NCI-H1105 treated with DMSO at 0.1 percent for 48 hours (cell line): ENCODE measurements at places on chromosomes 1 and 21.
A peak's percentile ranks its signal among the peaks of the same experiment; 100 is the strongest.

GRCh38 chr1:199184180-199184579 is 545.3 kb downstream of the PTPRC start:
- DNase-seq = no peak

DNA sequence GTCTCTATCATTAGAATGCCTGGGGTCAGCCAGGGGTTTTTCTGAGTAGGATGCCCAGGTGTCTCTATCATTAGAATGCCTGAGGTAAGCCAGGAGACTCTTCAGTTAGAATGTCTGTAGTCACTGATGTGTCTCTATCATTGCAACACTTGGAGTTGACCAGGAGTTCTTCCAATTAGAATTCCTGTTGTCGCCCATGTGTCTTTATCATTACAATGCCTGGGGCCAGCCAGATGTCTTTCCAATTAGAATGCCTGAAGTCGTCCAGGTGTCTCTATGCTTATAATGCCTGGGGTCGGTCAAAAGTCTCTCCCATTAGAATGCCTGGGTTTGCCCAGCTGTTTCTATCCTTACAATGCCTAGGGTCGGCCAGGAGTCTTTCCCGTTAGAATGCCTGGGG is 55.8 kb downstream of the RNF187 start:
- DNase-seq = no peak

- no peak for DNase-seq
Observed at GRCh38 chr1:100955322-100955721, 59.4 kb downstream of the SLC30A7 start.

DNA sequence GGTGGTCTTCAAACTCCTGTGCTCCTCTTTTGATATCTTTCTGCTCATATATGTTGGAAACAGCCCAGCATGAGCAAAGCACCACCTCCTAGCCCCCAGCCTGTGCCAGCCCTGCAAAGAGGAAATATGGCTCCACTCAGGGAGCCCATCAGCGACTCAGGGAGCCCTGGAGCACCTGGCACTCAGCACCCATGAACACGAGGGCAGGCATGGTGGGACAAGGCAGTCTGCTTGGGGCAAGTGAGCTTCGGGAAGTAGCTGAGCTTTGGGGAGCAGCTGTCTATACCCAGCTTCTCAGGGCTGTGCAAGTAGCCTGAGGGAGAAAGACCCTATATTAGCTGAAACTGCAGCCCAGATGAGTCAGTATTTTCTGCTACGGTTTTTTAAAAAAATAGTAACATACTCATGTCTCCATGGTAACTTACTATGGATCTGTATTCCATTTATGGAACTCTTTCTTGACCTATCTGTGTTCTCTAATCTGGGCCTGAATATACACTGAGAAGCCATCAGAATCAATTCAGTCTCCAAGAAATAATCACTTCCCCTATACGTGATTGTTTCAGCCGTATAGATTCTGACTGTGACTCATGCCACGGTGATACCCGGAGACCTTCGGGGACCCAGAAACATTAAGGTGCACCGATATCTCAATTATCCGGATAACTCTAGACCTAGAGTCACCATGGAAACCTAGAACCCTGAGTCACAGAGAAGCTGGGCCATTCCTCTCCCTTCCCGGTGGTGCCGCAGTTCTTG is 1.5 kb upstream of the ETS2 start:
- DNase-seq = no peak

GRCh38 chr1:203271018-203271743 is 34.1 kb upstream of the BTG2 start:
- no peak for DNase-seq

DNA sequence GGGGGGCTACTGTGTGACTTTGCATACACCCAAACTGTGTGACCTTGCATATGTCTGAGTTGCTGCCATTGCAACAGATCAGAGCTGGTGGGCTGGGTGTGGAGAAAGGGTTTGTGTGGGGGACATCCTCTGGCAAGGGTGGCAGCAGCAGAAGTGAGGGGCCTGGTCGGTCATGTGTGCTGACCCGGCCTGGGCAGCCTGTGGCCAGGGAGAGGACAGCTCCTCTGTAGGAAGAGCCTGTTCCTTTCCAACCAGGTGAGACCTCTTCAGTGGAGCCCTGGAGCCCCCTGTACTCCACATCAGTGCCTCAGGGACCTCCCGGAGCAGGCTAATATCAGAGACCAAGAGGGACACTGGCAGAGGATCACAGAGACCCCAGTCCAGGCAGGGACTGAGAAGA is 8.3 kb downstream of the PCSK9 start:
- DNase-seq = no peak

- no peak for DNase-seq
Observed at GRCh38 chr1:167881069-167881468, 32.9 kb downstream of the ADCY10 start.

DNA sequence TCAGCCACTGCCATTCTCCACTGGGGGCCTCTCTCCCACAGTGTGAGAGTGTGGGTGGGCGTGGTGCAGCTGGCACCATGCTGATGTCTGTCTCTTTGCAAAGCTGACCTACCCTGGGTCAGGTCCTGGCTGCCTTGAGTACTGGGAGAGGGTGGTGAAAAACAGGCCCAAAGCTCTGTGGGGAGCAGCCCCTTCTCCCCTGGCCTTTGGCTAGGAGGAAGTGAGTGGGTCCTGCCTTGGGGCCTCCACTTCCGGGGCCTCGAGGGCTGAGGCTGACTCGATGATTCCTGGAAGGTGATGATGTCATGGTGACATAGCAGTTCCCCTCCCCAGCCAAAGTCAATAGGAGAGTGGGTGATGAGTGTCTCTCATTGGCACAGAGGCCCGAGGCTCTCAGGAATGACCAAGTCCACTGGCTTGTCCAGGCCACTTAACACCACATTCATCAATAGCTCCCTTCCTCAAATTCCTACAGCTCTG is 53.0 kb downstream of the IER5 start:
- no peak for DNase-seq

DNA sequence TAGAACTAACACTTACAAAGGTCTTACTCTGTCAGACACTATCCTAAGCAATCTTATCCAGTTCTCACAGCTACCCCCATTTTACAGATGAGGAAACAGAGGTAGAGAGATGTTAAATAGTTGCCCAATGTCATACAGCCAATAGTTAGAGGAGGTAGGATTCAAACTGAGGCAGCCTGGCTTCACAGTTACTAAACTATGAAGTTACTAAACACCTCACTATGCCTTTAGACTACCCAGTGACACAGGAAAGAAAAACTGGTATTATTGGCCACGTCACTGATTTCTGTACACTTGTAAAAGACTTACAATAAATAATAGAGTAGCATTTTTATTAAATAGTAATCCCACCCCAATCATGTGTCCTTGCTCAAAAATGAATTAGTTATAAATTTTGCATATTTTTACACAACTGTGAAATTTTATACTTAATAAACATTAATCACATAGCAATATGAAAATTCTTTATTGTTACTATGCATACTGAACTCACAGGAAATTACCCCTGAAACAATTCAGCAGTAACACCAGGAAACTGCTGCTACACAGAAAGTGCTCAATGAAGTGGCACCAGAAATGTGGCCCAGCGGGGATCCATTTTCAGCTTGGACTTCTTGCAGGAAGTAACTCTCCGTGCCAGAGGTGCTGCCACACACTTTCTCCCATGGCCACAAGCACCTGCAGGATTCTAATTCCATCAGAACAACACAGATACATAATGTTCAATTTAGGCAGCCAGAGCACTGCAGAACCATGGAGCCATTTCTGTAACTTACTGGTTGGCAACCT is 69.4 kb downstream of the VAV3 start:
- no peak for DNase-seq

DNA sequence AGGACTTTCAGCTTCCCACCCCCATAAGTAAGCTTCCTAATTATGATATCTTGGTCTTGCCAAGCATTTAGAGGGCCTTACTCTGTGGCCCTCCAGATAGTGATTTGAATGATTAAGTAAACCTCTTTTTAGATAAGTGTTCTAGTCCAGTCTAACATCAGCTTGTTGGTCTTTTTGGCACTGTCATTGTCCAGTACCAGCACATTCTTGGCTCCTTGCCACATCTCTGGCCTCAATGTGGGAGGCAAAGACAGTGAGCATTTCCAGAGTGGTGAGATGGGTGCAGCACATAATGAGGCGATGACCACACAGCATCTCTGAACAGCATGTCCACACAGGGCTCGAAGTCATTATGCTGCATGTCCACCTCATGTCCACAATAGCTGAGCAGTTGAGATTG is 6.1 kb downstream of the CAPZA1 start:
- no peak for DNase-seq

DNA sequence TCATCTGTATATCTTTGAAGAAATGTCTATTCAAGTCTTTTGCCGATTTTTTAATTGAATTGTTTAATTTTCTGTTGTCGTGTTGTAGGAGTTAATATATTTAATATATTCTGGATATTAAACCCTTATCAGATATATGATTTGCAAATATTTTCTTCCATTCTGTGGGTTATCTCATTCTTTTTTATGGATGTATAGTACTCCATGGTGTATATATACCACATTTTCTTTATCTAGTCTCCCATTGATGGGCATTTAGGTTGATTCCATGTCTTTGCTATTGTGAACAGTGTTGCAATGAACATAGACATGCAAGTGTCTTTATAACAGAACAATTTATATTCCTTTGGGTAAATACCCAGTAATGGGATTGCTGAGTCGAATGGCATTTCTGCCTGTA is 100.3 kb upstream of the DMRTA2 start:
- no peak for DNase-seq

GRCh38 chr1:180369061-180369460 is 133.3 kb downstream of the ACBD6 start:
- DNase-seq = no peak

DNA sequence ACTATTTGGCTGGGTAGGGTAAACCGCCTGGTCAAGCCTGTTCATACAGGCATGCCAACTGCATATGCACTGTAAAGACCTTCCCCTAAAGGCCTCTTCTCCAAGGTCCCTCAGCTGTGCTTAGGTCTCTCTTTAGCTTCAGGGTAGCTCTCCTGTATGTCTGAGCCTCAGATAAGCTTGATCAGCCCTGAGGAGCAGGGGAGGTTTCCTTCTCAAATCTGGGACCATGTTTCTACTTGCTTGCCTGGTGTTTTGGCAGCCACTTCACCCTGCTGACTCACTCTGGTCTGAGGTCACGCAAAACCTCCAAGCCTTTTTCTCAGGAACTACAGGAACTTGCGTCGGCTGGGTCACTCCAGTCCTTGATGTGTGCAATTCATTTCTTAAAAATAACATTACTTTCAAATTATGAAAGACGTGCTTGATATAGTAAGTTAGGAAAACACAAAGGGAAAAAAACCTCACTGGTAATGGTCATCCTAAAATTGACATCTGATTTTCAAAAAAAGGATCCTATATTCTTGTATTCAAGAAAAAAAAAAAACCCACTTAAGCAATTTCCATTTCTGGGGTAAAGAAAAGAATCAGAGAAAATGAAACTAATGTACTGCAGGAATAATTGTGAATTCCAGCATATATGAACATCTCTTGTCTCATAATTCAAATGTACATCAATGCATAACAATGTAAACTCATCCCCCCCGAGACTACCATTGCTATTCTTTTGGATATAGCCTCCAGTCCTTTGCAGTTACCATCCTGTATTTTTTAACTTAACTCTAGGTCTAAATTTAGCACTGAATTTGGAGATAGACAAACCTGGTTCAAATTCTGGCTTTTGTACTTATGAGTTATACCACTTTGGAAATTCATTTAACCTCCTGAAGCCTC is 24.8 kb upstream of the RNF19B start:
- no peak for DNase-seq

GRCh38 chr1:44519035-44519676 is 114.1 kb downstream of the RNF220 start:
- DNase-seq = no peak

GRCh38 chr1:51629918-51630317 is 13.0 kb downstream of the OSBPL9 start:
- DNase-seq = no peak

GRCh38 chr1:242128951-242129502 is 130.1 kb upstream of the MAP1LC3C start:
- peak; percentile 12 for DNase-seq

- DNase-seq = no peak
Observed at GRCh38 chr1:109508873-109509175, 703 bp downstream of the AMIGO1 start.

- no peak for DNase-seq
Observed at GRCh38 chr1:233082778-233083550, 132.6 kb downstream of the NTPCR start.

- no peak for DNase-seq
Observed at GRCh38 chr1:44624268-44624901, 49.9 kb downstream of the TMEM53 start.

GRCh38 chr1:163036671-163037070 is 32.5 kb upstream of the RGS4 start:
- DNase-seq = no peak

GRCh38 chr1:177770096-177770495 is 199.8 kb downstream of the SEC16B start:
- peak; percentile 45 for DNase-seq

- DNase-seq = no peak
Observed at GRCh38 chr1:203544978-203545816, 51.2 kb downstream of the OPTC start.

DNA sequence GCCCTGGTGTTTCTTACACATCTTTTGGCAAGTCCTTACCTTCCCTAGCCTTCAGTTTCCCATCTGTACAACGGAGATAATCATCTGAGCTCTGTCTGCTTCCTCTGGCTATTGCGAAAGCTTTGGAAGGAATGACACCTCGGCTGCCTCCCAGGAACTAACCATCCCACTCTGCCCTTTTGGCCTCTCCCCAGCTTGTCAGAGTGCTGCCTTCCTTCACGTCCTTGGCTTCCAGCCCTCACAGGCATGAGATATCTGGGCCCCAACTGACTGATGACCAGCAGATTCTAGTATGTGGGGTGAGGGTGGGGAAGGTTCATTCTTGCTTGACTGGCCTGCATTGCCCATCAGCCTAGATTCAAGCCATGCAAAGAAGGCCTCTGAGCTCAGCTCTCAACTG is 253.1 kb upstream of the FGGY start:
- DNase-seq = no peak

DNA sequence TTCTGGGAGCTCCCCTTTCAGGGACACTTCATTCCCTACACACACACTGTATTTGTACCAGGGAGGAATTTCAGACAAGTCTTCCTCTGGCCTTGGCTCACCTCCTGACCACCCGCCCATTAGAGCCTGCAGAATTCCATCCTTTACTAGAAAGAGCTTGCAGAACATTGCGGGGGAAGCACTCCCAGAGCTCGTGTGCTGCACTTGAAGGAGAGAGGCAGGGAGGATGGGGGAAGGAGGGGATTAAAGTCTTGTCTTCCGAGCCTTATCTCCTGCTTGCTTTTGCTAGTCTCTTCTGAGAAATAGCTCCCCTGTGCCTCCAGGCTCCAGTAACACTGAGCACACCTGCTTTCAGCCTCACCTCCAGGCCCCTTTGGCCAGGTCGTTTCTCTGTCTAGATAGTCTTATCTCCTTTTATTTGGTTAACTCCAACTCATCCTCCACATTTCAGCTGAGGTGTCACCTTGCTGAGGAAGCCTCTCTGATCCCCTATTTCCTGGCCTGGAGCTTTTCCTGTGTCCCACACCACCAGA is 62.0 kb downstream of the PCNX2 start:
- DNase-seq = no peak

GRCh38 chr1:48678710-48679505 is 97.8 kb downstream of the BEND5 start:
- DNase-seq = no peak
